Astrocyte of the spinal cord (primary cell): ENCODE measurements at places on chromosomes 2 and 18.

- DNase-seq, result no peak
Measured at GRCh38 chr2:20212871-20213503, 11.9 kb downstream of the SDC1 start.

DNA sequence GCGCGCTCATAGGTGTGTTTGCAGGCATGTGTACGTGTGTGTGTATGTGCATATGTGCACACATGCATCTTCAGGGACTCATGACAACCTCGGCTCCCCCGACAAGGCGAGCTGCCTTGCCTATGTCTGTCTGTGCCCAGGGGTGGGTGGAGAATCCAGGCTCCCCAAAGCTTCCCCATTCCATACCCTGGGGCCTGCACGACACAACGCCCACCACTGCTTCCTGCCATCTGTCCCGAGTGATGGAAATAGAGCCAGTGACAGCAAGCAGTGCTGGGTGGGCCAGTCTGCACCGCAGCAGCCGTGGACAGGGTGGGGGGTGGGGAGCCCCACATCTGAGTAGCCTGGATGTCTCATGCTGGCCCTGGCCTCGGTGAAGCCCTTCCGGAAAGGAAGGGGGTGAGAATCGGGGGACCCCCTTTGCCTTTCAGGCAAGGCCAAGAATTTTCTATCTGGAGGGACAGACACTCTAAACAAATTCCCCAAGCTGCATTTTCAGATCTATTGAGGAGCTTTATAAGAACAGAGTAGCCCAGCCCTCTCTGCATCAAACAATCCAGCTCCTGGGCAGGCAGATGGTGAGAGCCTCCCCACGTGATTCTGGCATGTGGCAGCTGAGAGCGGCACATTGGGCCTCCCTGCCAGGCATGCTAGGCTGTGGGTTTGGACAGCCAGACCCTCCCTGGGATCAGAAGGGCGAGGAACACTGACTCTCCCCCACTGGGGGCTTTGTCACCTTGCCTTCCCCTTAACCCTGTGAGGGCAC is 4.9 kb downstream of the KCNIP3 start:
- DNase-seq, result no peak

- DNase-seq, result peak; percentile 78
Measured at GRCh38 chr18:43277164-43277600, at the start of gene SYT4. SYT4 (minus strand) TSS chr18:43277490; CDS start chr18:43277281, 209 bp downstream.

DNA sequence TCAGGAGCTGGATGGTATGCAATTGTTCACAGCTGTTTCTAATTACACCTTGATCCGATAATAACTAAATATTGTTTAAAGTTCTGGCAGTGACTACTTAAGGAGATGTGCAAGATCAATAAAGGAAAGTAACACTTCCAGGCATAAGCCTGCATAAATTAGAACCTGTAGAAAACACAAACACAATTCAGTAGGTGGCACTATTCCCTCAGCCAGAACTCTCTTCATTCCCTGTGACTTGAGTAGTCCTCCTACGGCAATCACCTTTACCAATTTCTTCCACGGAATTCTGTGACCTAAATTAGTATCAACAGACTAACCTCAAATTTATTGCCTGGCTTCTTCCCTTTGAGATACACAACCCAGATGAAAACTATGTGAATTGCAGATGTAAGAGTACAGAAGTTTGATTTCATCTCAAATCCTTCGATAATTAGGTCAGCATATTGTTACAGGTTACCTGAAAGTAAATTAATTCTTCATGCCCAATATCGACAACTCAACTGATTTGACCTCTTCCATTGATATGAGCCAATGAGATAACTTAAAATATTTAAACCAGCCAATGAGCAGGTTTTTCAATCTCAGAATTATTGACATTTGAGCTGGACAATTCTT is 137.8 kb downstream of the PID1 start:
- DNase-seq, result peak; percentile 66

DNA sequence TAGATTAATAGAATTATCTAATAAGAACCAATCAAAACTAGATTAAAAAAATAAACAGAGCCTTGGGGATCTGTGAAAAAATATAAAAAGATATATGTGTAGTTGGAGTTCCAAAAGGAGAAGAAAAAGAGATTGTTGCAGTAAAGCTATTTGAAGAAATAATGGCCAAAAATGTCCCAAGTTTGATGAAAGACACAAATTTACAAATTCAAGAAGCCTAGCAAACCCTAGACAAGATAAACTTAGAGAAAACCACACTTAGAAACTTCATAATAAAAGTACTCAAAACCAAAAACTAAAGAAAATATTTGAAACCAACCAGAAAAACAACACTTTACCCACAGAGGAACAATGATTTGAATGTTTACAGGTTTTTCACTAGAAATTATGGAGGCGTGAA is 41.3 kb upstream of the EGR4 start:
- DNase-seq, result no peak
